ENCODE measurements at places on chromosomes 4 and X.

DNA sequence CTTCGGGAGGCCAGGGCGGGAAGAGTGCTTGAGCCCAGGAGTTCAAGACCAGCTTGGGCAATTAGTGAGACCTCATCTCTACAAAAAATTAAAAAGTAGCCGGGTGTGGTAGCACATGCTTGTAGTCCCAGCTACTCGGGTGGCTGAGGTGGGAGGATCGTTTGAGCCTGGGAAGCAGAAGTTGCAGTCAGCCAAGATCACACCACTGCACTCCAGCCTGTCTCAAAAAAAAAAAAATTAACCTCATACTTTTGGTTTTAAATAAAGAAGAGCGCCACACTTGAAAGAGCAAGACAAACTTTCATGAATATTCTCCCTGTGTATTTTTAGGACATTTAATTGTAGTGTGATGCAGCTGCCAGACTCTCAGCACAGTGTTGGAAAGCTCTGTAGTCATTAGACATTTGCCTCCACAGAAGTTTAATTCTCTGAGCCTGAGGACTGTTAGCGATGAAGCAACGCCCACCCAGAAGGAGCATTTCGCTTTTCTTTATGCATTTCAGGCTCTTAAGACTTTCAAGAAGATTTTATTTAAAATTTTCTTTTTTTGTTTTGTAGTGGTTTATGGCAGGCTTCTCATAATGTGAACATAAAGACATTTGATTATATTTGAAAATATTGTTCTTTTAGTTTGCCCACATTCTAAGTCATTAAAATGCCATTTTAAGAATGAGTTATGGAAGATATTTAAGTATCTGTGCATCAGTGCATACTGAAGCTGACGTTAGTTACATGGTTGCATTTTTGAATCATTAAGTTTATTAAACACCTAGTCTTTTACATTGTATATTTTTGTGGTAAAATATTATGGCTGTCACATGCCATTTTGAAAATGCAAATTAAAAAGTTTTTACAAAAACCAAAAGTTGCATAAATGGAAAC lies 45.8 kb downstream of the DCLK2 start:
- DNase-seq = no peak

DNA sequence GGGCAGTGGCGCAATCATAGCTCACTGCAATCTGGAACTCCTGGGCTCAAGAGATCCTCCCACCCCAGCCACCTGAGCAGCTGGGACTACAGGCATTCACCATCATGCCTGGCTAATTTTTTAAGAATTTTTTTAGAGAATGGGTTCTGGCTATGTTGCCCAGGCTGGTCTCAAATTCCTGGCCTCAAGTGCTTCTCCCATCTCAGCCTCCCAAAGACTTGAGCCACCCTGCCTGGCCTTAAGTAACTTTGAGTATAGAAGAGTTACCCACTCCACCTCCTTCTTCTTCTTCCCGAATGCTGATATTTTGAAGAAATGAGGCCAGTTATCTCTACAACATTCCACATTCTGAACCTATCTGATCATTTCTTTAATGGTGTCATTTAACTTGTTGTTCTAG lies 72.4 kb upstream of the WWC2 start:
- no peak for DNase-seq

DNA sequence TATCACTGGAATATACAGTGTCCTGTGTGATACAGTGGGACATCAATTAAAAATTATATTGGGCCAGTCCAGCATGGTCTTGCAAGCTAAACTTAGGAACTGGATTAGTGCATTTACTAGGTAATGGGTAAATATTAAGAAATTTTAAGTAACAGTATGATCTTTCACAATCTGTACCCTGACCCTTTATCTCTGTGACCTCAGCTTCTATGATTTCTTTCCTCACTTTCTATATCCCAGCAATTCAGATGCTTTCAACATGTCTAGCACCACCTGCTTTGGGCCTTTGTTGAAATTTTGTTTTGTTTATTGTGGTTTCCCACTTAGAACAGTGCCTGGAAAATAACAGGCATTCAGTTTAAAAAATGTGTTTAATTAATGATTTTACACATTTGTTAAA lies 2295.4 kb downstream of the ARAP2 start:
- no peak for DNase-seq

- no peak for DNase-seq
Measured at GRCh38 chrX:10597871-10598270, 22.5 kb downstream of the MID1 start.

DNA sequence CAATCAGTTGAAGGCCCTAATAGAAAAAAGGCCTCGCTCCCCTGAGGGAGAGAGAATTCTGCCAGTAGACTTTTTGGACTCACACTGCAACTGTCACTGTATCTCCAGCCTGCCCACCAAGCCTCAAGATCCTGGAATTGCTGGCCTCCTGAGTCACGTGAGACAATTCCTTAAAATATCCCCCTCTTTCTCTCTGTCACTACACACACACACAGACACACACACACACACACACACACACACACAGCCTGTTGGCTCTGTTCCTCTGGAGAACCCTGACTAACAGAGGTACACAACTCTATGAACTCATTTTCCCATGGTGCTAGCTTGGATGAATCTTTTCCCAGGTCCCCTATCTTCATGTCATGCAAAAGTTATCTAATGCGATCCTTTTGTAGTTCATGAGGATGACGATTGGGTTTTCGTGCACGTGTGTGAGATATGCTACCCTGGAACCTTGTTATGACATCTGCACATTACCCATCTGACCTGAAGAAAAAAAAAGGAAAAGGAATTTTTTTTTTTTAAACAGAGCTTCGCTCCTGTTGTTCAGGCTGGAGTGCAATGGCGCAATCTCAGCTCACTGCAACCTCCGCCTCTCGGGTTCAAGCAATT lies 13.7 kb downstream of the CLRN2 start:
- DNase-seq = no peak
